ENCODE measurements at places on chromosomes 6 and 20.

- no peak for DNase-seq
Measured at GRCh38 chr6:168540713-168541291, 99.8 kb downstream of the SMOC2 start.

- no peak for DNase-seq
Measured at GRCh38 chr20:58611236-58612030, 39.6 kb upstream of the STX16 start.

DNA sequence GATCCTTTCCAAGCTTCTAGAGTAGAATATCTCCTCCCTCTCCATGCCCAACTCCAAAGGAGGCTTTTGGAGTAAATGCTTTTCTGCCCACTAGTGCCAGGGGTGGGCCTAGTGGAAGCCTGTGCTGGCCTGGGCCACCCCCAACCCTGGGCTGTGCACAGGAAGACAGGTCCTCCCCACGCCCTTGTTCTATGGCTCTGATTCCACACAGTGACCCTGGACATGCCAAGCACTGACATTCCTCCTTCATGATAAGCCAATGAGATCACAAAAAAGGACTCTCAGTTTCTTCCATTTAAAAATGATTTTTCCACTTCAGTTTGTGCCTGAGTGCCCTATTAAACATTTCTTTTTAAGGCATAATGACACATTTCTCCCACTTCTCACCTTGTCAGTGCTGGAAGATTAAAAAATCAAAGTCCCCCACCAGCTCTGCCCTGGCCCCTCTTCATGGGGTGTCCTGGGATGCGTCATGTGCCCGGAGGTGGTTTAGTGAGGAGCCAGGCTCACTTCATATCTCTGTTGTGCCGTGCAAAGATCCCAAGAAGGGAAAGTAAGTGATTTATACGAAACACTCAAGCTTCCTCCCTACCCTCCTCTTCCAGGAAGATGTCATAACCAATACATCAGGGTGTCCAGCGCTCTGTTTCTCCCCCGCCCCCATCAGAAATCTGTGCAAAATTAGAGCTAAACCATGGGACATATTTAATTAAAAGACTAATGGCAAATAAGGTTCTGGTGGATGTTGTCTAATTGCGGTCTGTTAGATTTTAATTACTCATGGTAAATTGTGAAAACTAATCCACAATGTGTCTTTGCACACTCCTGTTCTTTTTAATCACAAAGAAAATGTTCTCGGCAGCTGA lies 255.0 kb downstream of the NRN1 start:
- no peak for DNase-seq

- no peak for DNase-seq
Measured at GRCh38 chr6:3466488-3467219, 9.8 kb upstream of the SLC22A23 start.

- no peak for DNase-seq
Measured at GRCh38 chr6:161434350-161434749, 160.5 kb upstream of the AGPAT4 start.

DNA sequence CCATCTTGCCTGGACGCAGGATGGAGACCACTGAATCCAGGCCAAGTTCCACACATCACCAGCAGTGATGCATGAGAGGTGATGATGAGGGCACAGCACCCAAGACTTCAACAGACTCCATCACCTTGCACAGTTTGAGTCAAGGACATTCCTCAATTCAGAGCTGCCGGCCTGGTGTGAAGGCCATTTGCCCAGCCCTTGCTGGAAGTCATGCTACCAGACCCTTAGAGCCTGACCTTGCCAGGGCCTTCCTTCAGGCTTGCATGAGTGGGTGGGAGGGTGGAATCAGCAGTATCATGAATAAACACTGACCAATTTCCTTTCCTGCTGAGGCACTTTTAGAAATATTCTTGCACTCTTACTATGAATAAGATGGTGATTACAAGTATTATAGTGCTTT lies 130.2 kb upstream of the SSTR4 start:
- no peak for DNase-seq

GRCh38 chr6:38648629-38649028 lies 8.9 kb upstream of the BTBD9 start:
- no peak for DNase-seq

DNA sequence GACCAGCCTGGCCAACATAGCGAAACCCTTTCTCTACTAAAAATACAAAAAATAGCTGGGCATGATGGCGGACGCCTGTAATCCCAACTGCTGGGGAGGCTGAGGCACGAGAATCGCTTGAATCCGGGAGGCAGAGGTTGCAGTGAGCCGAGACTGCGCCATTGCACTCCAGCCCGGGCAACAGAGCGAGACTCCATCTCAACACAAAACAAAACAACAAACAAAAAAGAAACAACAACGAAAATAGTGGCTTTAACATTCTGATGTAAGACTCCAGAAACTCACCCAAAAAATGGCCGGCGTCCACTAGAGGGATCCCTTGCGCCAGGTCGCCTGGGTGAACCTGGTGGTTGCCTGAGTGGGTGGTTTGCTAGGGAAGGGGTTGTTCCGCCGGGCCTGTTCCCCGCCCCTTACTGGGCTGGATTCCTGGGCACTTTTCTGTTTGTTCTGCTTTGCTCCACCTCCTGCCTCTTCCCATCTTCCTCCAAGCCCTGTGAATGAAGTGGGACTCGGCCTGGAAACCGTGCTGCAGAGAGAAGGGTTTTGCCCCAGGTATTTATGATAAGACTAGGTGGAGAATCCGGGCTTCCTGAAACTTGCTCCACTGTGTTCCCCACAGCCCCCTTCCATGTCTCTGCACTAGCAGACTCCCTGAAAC lies 1.5 kb downstream of the PABPC1L start:
- no peak for DNase-seq

DNA sequence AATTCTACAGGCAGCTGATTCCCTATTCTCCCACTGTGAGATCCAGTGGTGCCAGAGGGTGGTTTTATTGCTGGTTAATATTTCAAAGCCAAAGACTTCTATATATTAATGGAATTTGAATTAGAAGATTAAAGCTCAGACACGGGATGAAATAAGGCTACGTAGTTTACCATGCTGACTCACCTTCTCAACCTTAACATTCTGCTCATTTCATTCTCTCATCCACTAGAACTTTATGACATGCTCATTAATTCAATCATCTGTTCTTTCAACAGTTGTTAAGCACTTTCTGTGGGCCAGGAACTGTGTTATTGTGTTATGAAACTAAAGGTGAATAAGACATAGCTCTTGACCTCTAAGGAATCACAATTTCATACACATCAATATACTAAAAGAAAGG lies 456.9 kb upstream of the MAP3K7 start:
- DNase-seq = no peak

DNA sequence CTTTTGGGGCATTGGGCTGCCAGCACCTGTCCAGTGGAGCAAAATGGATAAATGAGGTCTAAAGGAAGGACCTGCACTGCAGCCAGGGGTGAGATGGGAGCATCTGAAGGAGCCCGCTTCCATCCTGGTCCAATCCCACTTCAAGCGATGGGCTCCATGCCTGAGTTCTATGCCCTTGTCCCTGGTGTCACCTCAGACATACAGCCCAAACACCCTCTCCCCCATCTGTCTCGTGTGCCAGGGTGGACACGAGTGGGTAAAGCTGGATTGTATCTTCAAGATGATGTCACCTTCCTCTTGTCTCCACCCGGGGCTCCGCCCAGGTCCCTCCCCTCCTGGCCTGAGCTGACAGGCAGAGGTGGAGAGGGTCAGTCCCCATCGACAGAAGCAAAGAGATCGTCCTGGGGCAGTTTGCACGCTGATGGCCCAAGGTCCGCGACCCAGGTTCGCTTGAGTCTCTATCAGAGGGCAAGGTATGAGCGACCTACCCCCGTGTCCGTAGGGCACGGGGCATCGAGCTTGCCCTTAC lies 544 bp downstream of the SMIM29 start:
- no peak for DNase-seq

- no peak for DNase-seq
Measured at GRCh38 chr20:53020834-53021233, 48.7 kb downstream of the TSHZ2 start.

DNA sequence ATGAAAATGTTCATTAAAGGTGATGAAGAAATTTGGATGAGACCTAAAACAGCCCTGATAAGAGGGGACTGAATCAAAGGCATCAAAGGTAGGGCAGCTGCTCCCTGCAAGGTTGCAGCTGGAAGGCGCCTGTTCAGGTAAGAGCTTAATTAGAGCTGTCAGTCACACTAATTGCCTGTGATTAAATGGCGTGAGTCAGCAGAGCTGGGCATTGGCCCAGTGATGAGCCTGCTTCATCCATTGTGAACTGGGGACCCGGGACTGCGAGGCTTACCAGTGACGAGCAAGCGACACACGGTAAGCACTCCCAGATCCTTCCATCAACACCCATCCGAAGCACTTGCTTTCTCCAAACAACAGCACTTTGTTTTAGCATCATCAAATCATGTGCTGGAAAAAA lies 621.5 kb upstream of the CDH4 start:
- DNase-seq = no peak

GRCh38 chr20:30168025-30168799 lies 1089.3 kb upstream of the DEFB115 start:
- DNase-seq = no peak
